ENCODE measurements at places on chromosomes 4 and X.

GRCh38 chr4:184255871-184256642, 38.4 kb upstream of the ENPP6 start:
- no peak for DNase-seq

- no peak for DNase-seq
These were observed 73.7 kb upstream of the SLC25A43 start for GRCh38 chrX:119325456-119325855.

DNA sequence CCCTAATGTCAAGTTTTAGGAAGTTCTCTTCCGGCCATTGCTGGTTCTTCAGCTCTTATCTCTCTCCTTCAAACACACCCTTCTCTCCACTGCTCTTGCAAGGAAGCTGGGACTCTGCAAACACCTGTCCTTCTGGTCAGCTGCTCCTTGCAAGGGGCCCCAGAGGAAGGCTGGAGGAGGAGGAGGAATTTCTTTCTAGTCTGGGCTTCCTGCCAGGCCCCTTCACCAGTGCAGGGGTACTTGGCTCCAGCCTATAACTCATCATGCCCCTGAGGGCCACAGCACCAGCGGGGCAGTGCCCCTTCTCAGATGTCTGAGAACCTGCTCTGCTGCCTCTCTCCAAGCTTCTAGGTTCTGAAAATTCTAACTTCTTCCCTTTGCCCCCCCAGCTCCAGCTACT, 46.7 kb downstream of the REELD1 start:
- no peak for DNase-seq

GRCh38 chrX:9825129-9825790, 39.0 kb downstream of the SHROOM2 start:
- no peak for DNase-seq

- no peak for DNase-seq
These were observed 205.3 kb upstream of the GEMIN8 start for GRCh38 chrX:14235004-14235403.

DNA sequence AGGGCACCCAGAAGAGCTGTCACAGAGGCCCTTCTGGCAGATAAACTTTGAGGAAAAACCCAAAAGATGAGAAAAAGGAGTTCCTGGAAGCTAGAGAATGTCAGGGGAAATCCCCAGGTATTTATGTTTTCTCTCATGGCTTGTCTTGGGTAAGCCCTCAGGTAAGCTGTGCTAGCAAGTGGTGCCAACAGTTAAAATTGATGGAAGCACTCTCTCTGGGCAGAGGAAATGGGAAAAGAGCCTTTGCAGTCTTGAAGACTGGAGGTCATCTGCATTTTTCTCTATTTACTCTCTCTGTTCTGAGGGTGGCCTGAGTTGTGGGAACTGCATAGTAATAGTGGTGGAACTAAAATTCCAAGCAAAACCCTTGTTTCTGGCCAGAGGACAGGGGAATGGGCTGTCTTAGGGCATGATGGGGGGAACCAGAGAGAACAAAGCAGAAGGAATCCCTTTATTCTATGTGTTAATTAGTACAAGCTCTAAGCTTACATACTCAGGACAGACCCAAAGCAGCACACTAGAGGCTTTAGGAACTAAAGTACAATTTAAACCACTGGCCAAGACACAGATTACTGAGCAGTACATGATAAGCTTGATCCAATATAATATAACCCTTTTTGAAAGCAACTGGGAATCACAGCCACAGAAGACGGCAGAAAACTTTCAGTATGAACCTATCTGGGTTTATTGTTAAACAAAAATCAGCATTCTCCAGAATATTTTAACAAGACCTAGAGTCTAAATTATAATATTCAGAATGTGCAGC, 53.3 kb upstream of the SLC10A4 start:
- no peak for DNase-seq

DNA sequence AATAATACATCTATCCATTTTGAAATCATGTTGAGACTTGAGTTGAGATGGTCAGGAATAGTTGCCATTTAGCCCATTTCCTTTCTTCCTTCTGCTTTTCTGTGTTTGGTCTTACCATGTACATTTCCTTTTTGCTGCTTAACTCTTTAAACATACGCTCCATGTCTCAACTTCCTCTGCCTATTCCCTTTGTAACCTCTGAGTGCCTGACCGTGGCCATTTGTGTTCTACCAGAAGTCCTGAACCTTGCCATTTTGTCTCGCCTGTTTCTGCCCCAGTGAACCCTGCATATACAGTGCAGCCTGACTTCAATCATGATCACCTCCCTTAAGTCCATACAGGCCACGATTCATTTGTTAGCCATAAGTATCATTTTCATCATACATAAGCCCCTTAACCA, 169.0 kb downstream of the RAPGEF2 start:
- no peak for DNase-seq

GRCh38 chrX:105488716-105489115, 268.2 kb upstream of the TEX13A start:
- no peak for DNase-seq

DNA sequence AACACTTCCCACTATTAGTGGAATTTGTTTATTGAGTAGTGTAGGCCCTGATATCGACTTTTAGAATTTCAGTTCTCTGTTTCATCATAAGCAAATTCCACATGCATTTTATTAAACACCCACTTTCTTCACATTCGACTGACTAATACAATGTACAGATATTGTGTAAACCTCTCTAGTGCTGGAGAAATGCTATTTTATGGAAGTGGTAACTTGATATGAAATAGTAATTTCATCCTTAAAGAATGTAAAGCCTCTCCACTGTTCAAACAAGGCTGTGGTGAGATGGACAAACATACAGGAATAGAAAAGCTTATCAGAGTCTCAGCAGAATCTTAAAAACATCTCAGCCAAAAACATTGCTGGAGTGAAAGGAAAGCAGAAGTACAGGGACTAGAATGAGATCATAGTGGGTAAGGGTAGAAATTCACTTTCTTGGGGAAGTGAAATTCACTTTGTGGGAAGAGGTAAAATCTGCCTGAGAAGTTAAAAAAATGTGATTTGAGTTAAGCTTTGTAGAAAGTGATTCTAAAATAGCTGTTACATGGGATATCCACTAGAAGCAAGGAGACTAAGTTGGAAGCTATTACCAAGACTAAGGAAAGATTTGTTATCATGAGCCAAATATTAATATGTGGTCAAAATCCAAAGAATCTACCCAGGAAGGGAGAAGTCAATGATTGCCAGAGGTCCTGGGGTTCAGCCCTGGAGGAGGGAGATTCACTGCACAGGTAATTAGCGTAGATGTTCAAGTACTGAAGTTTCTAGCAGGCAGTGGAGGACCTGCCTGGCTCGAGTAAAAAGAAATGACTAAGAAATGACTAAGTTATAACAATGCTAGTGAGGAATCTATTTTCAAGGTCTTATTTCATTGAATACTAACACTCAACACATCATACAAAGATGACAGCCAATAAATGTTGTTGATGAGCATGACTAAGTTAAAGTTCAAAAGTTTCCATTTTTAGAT, 398.3 kb upstream of the FAM47C start:
- DNase-seq = no peak

GRCh38 chr4:104722467-104722866, 227.8 kb upstream of the CXXC4 start:
- DNase-seq = no peak

GRCh38 chr4:83114576-83114975, at the start of gene PLAC8:
Gene PLAC8, minus strand, starts transcription at chr4:83114729. Its CDS starts 6,808 bp downstream, at chr4:83107921.
- no peak for DNase-seq

DNA sequence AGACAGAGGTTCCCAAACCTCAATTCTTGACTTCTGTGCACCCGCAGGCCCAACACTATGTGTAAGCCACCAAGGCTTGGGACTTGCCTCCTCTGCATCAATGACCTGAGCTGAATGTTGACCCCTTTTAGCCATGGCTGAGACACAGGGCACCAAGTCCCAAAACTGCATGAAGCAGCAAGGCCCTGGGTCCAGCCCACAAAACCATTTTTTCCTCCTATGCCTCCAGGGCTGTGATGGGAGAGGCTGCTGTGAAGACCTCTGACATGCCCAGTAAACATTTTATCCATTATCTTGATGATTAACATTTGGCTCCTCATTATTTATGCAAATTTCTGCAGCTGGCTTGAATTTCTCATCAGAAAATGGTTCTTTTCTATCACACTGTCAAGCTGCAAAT, 85.4 kb downstream of the ITM2A start:
- no peak for DNase-seq

DNA sequence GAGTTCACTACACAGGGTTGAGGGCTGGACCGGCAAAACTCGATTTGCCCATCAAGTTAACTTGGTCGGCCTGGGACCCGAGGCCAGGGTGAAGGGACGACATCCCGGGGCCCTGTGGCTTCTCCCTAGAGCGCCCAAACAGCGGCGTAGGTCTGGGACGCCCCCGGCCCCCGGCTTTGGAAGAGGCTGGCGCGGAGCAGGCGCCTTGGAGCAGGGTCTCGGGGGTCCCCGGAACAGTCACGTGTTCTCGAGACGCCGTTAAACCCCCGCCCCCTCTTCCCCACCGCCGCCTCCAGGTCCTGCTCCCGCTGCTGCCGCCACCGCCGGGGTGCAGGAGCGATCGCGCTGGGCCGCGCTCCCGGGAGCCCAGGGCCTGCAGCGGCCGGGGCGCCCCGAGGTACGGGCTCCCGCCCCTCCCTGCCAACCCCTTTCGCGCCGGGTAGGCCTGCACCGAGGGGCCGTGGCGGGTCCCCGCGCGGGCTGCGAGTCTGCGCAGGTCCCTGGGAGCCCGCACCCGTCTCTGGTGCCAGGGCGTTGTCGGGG, at the start of gene NPY5R:
Gene NPY5R, plus strand, starts transcription at position 289 of the 543 bp plus-strand sequence. CDS start 6,382 bp downstream, outside the sequence.
- no peak for DNase-seq

DNA sequence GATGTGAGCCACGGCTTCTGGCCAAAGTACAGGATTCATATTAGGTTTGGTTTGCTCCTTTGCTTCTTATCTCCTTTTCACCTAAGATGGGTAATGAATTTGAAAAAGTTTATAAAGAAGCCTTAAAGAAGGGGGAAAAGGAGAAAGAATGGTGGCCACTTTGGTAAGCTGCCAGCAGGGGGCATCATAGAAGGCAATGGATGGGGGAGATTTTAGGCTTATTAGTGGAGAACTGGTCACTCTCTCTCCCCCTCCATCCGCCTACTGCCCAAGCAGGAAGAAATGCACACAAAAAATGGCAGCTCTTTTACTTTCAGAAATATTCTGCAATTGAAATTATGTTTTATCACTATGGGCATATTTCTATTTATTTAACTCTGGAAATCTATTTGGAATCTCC, 32.0 kb downstream of the SPARCL1 start:
- no peak for DNase-seq

DNA sequence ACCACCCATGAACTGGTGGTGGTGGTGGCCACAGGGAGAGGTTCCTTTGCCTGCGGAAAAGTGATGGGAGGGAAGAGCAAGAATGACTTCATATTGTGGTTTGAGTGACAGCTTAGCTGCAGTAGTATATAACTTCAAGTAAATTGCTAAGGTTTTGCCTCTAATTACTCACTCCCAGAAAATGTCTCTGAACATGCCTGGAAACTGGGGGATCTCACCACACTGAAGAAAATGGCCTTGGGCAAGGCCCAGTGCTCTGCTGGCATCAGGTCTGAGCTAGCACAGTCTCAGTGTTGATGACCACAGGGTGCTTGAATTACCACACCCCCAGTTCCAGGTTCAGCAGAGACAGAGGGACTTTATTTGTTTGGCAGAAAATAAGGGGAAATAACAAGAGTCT, 2085.4 kb downstream of the ARAP2 start:
- no peak for DNase-seq

- no peak for DNase-seq
These were observed 25.6 kb upstream of the TADA2B start for GRCh38 chr4:7017446-7018048.

DNA sequence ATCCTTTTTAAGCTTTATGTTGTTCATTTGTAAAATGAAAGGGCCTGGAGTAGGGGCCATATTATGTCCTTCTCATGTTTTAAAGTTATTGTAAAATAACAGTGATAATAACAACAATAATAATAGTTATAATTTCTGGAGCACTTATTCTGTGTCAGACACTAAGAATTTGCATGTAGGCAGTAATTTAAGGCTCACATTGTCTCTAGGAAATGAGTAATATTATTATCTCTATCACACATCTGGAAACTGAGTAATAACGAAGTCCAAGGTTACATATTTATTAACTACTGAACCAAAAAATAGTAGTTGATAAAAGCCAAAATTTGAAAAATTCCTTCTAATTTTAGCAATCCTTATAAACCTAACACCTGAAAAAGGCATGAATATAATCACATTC, 520.7 kb upstream of the PABPC4L start:
- no peak for DNase-seq

DNA sequence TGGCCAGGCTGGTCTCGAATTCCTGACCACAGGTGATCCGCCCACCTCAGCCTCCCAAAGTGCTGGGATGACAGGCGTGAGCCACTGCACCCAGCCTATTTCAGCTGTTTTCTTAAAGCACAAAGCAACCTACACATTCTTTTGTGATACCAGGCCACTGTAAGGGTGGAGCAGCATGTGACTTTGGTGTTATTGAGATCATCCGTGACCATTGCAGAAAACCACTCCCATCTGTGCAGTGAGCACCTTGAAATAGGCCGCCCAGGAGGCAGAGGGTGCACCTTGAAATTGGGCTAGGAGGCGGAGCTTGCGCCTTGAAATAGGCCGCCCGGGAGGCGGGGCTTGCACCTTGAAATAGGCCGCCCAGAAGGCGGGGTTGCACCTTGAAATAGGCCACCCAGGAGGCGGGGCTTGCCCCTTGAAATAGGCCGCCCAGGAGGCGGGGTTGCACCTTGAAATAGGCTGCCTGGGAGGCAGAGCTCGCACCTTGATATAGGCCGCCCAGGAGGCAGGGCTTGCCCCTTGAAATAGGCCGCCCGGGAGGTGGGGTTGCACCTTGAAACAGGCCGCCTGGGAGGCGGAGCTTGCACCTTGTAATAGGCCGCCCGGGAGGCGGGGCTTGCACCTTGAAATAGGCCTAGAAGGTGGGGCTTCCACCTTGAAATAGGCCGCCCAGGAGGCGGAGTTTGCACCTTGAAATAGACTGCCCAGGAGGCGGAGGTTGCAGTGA, 9.0 kb upstream of the SLC25A6 start:
- no peak for DNase-seq

- no peak for DNase-seq
These were observed 10.2 kb downstream of the GASK1B start for GRCh38 chr4:158162631-158163030.

- no peak for DNase-seq
These were observed 31.3 kb upstream of the GBA3 start for GRCh38 chr4:22661443-22661842.

DNA sequence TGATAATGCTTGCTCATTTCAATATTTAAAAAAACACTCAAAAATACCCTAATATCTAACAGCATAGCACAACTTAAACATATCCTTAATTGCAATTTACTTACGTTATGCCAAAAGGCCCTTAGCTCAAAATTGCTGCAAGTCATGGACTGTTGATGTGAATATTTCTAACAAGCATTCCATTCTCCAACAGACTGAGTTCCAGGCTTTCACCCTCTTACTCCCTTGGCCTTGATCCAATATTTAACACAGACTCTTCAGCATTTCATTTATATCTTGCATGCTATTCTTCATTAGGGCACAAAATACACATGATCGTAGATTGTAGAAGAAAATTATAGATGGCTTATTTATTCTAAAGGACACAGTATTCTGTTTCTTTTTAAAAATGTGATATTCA, 96.5 kb downstream of the RNF150 start:
- no peak for DNase-seq

DNA sequence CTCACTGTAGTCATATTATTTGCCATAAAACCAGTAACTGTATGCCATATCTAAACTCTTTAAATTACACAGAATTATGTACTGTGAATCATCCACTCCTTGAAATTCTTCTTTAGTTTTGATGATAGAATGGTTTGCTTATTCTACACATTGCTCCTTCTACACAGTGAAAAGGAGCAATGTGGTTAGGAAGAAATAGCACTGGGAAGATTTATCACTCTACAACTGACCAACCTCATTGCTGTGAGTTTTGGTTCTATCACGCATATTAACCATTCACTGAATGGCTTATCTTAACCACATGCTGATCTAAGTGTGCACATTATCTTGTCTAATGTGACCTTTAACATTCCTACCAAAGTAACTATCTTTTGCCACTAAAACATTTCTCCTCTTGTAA, 415.7 kb upstream of the NDST4 start:
- DNase-seq = no peak

All from DMS 273 treated with DMSO at 0.1 percent for 48 hours (cell line).